Stimulated activated CD8-positive, alpha-beta memory T cell treated with anti-CD3 and anti-CD28 coated beads, Interleukin-4, amount 100 ng/mL, for 1 hour (primary cell): ENCODE measurements at places on chromosomes 2 and 18.

GRCh38 chr18:55509631-55510324 lies 78.2 kb downstream of the TCF4 start:
- DNase-seq: no peak

- no peak for DNase-seq
These were observed 2.4 kb downstream of the SMAD7 start for GRCh38 chr18:48948112-48949049.

- no peak for DNase-seq
These were observed 195.0 kb downstream of the LOXHD1 start for GRCh38 chr18:46461993-46462392.

DNA sequence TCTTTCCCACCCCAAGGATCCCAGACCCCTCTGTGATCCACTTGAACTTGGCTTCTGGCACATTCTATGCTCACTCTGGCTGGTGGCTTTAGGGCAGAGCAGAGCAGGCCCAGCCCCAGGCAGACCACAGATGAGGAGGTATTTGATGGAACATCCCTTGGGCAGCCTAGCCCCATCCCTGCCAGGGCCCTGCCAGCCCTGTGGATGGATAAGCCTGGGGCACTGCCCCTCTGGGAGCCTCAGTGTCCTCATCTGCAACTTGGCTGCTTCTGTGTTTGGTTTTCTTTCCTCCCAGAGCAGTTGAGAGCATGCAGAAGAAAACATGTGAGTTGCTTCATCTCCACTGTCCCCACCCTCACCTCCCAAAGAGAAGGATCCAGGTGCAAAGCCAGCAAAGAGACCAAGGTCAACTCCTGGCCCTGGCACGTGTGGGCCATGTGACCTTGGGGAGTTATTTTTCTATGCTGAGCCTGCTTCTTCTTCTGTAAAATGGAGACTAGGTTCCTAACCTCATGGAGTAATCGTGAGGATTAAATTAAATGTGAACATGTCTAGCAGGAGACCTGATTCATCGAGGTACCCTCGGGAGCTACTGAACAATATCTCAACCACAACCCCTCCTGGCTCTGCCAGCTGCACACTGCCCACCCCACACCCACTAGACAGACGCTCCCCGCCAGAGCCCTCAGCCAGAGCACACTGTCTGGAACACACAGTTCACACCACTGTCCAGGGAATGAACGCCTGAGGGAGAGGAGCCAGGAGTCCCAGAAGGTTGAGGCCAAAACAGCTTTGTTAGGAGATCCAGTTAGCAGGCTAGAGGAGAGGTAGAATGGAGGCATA lies 14.6 kb upstream of the TNS1 start:
- DNase-seq: no peak

GRCh38 chr2:232492963-232493700 lies 5.5 kb upstream of the ECEL1 start:
- DNase-seq: no peak

GRCh38 chr2:159126432-159127022 lies 158.1 kb downstream of the TANC1 start:
- DNase-seq: no peak

DNA sequence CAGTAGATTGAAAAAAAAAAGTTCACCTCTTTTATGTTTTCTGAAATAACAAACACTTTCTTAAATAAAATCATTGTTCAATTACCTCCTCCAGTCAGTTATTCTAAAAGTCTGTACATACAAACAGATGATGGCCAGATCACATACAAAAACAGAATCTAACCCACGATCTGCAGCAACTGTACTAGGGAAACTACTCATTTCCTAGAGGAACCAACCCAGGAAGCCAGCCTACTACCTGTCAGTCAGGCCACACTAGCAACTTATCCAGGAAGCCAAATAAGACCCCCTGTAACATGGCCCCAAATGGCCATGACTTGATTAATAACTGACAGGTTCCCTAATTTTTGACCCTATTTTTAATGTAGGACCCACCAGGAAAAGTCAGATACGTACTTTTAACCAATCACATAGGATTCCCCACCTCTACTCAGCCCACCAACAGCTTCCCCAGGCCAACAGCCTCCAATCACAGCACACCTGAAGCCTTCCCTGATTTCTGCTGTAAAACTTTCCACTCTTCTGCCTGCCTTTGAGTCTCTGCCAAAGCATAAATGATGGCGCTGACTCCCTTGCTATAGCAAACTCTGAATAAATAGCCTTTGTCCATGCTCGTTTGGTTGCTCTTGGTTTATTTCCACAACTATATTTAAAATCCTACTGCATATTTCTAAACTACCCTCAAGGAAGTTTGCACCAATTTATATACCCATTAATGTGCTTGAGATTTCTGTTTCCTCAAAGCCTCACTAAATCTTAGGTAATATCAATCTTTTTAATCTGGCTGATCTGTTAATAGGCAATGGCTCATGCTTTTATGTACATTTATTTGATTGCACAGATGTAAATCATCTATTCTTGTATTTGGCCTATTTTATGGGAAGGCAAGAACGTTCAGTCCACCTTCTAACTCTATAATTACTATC lies 486.4 kb downstream of the FBXO15 start:
- DNase-seq: no peak

DNA sequence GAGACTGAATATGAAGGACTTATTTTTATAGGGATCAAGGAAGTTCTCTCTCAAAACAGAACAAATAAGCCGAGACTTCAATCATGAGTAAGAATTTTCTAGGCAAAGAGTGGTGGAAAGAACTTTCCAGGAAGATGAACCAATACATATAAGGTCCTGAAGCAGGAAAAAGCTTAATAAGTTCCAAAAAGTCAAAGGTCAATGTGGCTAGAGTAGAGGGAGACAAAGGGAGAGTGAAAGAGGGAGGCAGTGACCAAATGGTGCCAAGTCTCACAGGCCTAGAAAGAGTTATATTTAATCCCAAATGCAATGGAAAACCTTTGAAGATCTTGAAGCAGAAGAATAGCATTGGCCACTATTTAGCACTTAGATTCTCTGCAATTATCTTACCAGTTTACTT lies 56.0 kb downstream of the PDE11A start:
- no peak for DNase-seq

GRCh38 chr2:47389692-47390091 lies 13.3 kb upstream of the MSH2 start:
- DNase-seq: no peak
